ENCODE measurements at places on chromosomes 7 and 10. TPM values are rescaled to one million over a fixed set of nuclear protein-coding genes. Genes with fewer than 3 reads are reported as not detected.

- DNase-seq: no peak
These were observed 29.7 kb downstream of the ZNF467 start for GRCh38 chr7:149743476-149744255.

DNA sequence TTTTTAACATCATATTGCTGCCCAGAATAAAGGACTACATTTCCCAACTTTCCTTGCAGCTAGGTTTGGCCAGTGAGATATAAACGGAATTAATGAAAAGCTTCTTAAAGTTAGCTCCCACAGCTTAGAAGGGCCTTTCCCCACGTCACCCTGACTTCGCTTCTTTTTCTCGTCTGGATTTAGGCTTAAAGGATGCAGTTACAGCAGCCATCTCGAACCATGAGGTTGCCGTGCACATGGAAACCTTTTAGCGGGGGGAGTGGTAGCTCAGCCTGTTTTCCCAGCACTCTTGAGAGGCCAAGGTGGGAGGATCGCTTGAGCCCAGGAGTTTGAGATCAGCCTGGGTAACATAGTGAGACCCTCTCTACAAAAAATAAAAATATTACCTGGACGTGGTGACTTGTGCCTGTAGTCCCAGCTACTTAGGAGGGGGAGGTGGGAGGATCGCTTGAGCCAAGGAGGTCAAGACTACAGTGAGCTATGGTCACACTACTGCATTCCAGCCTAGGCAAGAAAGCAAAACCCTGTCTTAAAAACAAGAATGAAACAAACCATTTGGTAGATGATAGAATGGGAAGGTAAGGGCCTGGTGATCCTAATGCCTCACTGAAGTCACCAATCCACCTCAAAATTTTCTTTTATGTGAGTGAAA lies 64.3 kb upstream of the C1GALT1 start:
- no peak for DNase-seq

DNA sequence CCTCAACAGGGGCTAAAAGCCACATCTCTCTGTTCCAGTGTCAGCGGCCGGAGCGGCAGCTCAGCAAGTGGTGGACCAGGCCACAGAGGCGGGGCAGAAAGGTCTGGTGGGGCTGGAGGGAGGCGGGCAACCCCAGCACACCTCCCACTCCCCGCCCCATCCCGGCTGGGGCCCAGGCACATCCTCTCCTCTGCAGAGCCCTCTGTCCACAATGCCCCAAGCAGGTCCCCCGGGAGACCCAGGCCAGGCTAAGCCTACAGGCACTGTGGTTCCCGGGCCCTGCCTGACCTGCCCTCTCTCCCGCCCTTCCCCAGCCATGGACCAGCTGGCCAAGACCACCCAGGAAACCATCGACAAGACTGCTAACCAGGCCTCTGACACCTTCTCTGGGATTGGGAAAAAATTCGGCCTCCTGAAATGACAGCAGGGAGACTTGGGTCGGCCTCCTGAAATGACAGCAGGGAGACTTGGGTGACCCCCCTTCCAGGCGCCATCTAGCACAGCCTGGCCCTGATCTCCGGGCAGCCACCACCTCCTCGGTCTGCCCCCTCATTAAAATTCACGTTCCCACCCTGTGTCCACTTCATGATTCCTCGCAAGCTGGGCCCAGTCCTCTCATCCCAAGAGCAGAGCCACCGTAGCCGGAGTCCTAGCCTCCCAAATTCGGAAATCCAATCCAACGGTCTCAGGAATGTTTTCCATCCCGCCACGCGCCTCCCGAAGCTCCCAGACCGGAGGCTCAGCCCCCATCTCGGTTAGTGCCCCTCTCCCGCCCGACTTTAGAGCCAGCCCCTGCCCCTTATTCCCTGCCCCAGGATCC lies 2.1 kb downstream of the ADIRF start:
- peak; percentile 51 for DNase-seq

DNA sequence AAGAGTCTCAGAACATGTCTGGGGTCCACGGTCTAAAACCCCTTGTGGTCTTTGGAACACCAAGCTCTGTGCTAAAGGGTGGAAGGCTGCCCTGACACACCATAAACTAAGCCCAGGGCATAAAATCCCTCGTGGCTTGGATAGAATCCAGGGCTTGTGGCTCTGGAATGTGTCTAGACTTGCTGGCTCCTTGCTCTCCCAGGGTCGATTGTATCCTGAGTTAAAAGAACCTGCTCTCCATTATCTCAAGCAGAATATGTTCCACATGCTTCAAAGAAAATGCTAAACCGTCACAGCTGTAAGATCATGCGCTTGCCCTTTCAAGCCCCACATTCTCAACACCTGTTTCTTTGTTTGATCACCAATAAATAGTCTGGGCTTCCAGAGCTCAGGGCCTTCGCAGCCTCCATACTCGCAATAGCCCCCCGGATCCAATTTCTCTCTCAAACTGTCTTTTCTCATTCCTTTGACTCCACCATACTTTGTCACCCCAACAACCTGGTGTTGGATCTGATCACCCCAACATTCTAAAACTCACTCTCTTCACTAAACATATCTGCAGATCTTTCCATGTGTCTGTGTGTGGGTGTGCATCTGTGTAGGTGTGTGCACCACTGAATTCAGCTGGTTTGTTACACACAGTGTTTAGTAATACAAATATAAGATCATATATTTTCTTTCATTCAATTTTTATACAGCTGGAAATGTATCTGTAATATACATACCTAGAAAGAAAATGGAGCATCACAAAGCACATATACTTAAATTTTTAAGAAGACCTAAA lies 238.5 kb downstream of the ZMYND11 start:
- peak; percentile 63 for DNase-seq

DNA sequence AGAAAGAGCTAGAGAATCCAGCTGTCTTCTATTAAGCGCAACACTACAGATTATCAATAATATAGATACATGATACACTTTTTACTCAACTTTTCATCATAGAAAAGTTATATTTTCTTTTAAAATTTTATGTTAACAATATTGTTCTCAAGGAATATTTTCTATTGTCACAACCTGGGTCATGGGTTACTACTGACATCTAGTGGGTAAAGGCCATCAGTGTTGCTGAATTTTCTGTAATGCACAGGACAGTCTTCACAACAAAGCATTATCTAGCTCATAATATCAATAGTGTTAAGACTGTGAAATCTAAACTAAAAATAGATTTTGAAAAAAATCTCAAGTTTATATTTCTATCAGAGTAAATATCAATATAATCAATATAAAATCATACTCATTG lies 209.8 kb downstream of the ZNF33B start:
- DNase-seq: no peak

DNA sequence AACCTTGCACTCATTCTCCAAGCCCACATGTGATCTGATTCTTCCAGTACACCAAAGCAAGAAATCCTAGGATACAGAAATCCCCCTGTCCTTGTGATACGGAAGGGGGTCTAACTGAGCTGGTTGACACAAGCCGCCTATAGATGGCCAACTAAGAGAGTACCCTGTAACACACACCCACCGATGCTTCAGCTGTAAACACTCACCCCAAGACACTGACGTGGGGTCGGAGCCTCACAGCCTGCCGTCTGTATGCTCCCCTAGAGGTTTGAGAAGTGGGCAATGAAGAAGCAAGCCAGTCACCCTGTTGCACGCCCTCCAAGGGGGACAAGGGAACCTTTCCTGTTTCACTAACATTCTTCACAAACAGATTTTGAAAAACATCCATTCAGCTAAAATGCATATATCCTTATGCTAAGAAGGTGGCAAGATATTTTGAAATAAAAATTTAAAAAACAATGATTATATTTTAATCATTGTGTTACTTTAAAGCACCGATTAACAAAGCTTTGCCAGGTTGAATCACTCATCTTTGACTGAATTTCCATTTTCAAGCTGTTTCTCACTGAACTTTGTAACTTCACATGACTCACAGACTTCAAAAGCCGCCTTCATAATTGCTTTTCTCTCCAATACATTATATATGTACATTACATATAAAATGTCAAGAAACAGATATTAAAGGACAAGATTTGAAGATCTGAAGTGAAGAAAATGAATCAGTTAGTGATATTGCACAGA lies 329.3 kb downstream of the ARL4A start:
- DNase-seq: peak; percentile 55

GRCh38 chr7:595621-596010 lies 76.0 kb upstream of the PDGFA start:
- DNase-seq: no peak

GRCh38 chr7:128056901-128057300 lies 25.7 kb upstream of the LRRC4 start:
- DNase-seq: peak; percentile 87

DNA sequence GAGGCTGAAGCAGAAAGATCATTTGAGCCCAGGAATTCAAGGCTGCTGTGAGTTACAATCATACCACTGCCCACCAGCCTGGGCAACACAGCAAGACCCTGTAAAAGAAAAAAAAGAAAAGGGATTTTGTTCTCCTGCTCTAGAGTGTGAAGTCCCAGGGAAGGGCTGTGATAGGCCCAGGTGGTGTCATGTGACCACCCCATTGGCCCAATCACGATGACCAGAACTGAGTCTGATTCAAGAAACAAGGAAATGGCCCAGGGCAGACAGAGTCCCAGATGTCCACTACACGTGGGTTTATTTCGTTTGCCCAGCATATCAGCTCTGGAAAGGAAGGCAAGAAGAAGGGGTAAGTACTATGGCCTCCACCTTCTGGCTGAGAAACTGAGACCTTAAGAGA lies 81.3 kb upstream of the CUX1 start:
- no peak for DNase-seq

GHRHR gene
- not detected for total RNA-seq

CFAP70 gene
- total RNA-seq: 0.18 TPM

AKR1E2 gene
- 2.2 TPM for total RNA-seq

All from IMR-90 (cell line).